T1000 (cell line): ENCODE measurements at places on chromosomes 12 and 14.

DNA sequence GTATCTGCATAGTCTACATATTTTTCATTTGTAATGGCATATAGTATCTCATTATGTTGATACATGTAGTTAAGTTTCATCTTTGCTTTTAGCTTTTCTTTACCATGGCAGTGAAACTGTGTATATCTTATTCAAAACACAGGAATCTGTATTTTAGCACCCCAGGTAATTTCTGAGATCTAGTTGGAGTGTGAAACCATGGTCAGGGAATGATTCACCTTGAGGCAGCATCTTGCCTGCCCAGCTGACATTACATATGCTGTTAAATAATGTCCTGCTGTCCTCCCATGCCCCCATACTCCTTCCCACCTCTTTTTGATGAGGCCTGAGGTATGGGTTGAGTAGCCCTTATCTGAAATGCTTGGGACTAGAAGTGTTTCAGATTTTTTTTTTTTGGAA, 125.4 kb upstream of the ATF1 start:
- DNase-seq, result no peak

DNA sequence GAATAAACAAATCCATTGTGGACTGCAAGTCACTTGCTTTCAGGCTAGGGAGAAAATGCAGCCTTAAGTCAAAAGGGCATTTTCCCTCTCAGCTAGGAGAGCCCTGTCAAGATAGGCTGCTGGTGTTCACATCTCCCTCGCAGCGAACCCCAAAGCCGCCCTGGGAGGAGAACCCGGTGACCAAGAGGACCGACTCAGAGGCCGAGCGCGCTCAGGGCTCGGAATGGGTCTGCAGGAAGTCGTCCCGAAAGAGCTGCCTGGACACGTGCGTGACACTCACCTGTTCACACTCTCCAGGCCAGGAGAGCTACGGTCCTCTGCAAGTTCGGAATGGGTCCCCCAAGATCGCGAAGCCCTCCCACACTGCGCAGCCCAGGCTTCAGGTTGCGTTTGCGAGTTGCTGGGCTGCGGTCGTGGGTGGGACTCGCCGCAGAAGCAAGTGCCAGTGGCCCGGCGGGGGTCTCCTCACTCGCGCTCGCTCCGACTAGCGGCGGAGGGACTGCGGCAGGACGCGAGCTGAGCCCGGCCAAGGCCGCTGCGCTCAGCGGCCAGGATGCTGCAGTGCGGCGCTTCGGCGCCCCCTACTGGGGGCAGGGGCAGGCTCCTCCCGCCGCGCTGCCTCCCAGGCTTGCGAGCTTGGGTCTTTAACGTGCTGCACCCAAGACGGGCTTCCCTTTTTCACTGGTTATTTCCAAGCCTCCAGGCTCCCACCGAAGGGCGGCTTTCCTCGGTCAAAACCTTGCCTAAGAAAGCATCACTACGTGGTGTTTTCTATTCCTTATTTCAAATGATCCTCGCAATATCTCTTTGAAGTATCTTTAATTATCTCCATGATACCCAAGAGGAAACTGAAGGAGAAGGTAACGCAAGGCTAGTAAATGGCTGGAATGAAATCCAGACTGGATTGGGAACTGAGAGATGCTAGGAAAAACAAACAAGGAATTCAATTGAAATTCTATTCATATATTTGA, at the start of gene RERG:
Gene RERG, minus strand, starts transcription at position 503 of the 971 bp plus-strand sequence. CDS start 3,928 bp downstream, outside the sequence.
- DNase-seq, result peak; percentile 58

DNA sequence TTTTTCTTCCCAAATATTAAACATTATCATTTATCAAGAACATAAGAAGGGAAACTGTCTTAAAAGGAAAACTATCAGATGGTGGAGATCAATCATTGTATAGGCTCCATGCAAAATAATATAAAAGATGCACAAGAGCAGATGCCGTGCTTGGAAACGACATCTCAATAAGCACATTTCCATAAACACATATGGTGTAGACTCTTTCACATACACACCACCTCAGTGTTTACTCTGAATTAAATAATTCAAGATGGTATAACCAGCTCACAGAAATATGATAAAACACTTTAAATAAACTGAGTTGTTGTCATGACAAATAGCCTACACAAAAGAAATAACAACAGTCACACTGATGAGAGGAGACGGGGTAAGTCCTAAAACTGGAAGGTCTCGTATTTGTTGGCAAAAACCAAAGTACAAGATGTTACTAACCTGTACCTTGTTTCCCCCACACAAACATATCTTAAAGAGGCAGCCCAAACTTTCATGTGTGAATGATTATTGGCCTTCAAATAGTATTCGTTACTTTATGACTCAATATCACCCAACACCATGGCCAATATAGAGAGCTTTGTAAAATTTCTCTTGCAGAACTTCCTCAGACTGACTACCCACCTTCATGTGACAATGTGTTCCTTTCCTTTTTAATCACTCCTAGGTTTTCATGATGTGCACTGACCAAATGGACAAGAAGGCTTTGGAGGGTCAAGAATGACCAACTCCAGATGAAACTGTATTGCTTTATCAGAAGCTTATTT, 48.6 kb upstream of the TMPO start:
- DNase-seq, result no peak

DNA sequence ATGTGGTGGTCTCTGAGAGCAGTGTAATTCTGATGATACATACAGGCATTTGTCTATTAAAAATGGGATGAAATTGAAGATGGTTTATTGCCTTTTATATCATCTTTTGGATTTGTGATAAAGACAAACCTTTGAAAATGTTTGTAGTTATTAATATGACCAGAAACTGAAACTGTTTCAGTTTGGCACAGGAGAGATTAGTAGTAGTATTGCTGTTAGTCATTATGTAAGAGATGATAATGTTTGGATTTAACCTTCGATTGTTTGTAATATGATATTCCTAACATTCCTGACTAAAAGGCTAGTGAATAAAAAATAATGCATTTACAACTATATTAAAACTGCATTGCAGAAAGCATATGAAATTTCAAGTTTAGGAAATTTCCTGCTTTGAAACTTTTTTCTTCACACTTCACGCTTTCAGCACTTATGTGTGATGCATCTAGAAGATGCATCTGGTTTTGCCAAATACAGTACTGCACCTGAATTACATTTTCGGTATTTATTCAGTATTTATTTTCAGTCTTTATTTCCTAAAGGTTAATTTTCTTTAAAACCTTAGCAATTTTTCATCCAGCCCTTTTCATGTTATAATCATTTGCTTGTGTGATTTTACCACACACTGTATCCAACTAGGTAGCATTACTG, 25.5 kb downstream of the ADIPOR2 start:
- DNase-seq, result no peak

DNA sequence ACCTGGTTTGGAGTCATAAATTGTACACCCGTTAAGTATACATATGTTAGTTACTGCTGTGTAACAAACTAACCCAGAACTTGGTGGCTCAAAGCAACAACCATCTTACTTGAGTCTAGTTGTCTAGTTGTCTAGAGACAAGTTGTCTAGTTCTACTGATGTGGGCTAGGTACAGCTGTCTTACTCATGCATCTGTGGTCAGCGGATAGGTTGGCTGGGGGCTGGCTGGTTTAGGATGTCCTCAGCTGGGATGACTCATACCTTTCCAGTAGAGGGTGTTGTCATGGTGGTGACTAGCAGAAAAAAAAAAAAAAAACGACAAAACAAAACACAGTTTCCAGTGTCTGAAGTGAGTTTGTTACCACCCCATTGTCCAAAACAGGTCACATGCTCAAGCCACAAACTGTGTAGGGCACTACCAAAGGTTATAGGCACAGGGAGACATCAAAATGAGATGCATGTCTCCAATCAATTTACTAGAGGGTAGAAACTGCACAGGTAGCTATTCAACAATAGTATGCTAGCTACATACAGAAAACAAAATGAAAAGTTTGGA, 680.3 kb downstream of the MED13L start:
- DNase-seq, result no peak

- no peak for DNase-seq
Measured at GRCh38 chr12:15520083-15520482, 197.8 kb downstream of the PTPRO start.

DNA sequence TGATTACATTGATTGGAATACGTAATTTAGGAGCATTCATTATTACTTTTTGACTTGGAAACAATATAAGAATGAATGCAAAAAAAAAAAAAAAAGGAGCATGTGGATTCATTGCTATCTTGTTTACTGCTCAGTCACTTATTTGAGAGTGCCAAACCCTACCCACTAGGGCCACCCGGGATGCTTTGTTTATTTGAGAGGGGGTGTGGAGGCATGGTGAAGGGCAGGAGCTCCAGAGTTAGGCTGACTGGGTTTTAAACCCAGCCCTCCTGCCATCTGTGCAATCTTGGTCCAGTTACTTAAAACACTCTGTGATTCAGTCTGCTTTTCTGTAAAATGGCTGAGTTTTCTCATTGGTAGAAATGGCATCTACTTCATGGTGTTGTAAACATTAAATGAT, 195.2 kb downstream of the RAD51B start:
- DNase-seq, result no peak

- DNase-seq, result no peak
Measured at GRCh38 chr12:120237360-120238171, 28.0 kb downstream of the PXN start.

DNA sequence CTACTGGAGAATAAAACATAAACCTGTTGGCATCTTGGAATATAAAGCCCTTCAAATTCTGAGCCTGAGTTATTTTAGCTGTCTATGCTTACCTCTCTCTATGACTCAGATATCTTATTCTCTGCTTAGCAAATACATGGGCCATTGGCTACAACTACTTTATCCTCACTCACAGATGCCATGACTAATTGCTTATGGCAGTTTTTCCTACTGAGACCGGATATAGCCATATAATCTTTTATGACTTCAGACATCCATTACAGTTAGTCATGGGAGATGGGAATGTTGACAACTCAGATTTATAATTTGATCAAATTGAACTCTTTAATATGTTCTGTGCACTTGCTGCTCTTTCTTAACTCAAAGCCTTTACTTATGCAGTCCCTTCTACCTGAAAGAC, 502.4 kb upstream of the ATP2B1 start:
- no peak for DNase-seq

GRCh38 chr12:64561302-64562136, 48.8 kb upstream of the RASSF3 start:
- DNase-seq, result no peak

GRCh38 chr14:95267306-95267705, 52.4 kb downstream of the CLMN start:
- no peak for DNase-seq

GRCh38 chr12:91023326-91024004, 18.7 kb upstream of the EPYC start:
- DNase-seq, result no peak

DNA sequence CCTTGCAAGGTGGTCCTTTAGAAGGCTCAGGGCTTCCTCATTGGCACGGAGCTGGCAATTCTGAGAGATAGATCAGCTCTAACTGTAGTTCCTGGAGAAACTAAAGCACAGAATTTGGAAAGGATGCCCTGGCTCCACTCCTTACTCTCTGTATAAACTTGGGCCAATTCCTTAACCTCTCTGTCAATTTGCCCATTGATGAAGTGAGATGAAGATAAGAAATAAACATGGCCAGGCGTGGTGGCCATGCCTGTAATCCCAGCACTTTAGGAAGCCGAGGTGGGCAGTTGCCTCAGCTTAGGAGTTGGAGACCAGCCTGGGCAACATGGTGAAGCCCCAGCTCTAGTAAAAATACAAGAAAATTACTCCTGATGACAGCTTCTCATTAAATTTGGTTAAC, 34.0 kb upstream of the COX6A1 start:
- DNase-seq, result no peak

DNA sequence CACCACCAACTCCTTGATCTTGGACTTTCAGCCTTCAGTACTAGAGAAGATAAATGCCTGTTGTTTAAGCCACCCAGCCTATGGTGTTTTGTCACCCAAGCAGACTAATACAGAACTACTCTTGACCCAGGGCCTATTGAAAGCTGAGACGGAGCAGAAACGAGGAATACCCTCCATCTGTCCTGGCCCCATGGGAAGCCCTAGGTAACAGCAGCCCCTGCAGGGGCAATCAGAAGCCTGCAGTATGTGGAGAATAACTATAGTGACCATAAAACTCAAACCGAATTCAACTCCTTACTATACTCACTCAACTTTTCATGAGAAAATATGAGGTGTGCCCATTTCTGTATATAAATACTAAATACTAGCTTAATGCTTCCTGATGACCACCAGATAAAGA, 307.4 kb downstream of the NUAK1 start:
- no peak for DNase-seq

DNA sequence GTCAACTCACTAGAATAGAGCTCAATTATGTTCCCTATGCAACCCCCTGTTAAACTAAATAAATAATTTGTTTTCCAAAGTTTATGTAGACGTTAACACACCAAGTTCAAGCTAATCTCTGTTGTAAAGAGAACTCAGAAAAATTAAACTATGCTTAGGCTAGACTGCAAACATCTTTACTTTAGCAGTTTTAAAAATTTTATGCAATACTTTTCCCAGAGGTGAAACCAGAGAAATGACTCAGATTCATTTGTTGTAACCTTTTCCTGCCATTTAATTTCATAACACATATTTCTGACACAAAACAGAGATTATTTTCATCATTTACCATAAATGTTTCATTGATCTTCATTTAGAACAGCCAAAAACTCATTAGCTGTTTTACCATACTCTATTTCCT, 27.4 kb downstream of the ABCC9 start:
- DNase-seq, result no peak

DNA sequence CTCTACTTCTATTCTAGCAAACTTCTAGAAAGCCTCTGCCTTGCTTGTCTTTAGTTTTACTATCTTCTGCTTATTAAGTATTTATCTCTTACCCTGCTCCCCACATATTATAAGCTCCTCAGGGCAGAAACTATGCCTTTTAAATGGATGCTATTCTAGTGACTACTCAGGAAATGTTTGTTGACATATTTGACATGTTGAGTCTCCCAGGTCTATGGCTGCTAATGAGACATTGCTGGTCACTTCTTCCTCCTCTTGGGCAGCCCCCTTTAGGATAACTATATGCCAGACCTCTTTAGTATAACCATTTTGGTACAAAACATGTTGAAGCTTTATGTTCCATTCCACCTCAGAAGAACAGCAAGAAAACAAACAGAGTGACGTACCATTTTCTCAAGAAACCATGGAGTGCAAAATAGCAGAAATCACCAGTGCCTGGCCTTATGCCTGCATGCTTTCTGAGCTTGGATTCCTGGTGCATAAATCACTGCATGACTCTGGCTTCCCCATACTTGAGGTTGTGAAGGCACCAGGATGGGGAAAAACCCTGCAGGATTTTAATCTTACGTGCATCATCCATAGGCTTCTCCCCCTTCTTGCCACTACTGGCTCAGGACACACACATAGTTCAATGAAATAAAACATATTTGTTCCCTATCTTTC, 202.6 kb downstream of the TMX1 start:
- DNase-seq, result peak; percentile 53
